Head of caudate nucleus (tissue), 42 donors: ENCODE measurements at places on chromosomes 3 and 15.

GRCh38 chr15:81239190-81239589, 42.5 kb downstream of the IL16 start:
- no peak for DNase-seq

DNA sequence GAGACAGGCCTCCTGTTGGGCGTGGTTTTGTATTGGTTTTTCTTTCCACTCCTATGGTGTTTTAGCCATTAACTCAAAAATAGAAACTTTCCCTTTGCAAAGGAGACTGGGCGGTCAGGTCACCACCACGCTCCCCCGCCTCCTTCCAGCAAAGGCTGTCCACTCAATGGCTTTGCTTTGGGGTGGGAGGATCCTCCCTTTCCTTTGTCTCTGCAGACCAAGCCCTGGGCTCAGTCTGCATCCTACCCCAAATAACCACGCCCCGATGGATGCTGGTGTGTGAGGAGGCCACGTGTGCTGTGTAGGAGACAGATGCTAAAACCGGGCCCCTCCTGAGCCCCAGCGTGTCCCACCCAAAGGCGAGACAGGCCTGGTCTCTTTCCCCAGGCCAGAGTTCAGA, 68.5 kb downstream of the GRIP2 start:
- no peak for DNase-seq

DNA sequence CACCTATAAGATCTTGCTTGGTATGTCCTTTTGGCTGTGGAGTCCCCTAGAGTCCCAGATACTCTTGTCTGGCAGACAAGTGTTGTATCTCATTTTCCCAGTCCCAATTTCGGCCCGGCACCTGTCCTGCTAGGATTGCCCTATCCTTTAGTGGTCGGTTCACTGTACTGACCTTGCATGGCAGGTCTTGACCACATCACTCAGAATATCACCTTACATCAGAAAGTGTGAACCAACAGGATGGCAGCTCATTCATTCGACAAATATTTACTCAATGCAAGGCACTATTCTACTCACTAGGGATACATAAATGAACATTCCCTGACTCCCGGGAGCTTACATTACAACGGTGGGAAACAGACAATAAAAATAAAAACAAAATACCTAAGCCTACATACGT, 5.7 kb upstream of the CCDC80 start:
- no peak for DNase-seq

DNA sequence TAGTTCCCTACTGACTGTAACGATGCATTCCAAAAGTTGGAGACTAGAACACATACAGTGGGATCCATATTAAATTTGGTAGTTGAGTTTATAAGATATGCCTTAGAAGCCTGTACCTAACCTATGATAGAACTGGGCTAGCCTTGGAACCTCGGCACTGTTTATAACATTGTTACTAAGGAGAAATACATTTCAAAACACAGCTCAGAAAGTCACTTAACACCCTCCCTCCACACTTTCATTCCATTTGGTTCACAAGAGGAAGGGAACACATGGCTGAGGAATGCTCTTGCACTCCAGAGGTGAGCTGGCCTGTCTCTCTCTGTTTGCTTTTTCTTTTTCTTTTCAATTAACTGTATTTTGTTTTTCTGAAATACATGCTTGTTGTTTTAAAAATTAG, 48.7 kb upstream of the TSC22D2 start:
- DNase-seq: no peak

- no peak for DNase-seq
Observed at GRCh38 chr3:122952520-122952919, 75.0 kb downstream of the SEMA5B start.

DNA sequence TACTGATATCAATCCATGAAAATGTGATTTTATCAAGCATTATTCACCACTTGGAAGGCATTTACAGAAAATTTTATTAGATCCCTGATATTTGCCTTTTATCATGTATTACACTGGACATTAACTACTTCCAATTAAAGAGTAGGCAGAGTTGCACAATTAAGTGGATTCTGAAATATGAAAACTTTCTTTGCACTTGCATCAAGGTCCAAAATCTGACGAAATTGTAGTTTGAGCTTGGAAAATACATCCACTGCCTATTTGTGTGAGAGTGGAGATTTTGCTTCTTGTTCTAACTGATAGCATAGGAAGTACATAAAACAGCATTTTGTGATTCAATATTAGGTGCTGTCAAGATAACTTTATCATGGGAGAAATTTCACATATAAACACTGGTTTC, 49.6 kb upstream of the SLC12A8 start:
- DNase-seq: no peak

DNA sequence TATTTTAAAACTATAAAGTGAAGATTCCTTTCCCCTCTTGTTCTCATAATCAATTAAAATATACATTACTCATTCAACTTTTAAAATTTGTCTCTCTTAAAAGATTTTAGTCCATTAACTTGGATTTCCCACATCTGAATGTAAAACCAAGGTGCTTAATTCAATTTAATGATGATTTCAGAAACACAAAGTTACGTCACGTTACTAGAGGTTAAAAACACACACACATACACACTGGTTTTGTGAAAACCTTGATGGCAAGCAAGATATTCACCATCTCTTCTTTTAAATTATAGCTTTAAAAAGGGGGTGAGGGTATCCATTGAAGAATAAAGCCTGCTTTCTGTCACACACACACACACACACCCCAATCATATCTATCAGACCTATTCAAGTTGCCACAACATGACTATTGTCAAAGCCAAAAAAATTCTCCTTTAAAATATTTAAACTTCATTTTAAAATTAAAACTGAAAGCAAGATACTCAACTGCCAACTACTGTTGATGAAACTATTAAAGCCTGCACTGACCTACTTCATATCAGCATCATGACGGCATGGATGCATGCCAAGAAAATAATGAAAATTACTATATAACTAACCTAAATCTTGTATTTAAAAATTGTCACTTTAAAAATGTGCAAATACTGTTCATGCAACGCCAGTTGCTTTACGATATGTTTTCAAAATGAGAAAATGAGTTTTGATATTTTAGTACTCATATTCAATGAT, 2.1 kb downstream of the RFX7 start:
- DNase-seq: no peak

- DNase-seq: no peak
Observed at GRCh38 chr3:35653347-35653746, 14.0 kb downstream of the ARPP21 start.

DNA sequence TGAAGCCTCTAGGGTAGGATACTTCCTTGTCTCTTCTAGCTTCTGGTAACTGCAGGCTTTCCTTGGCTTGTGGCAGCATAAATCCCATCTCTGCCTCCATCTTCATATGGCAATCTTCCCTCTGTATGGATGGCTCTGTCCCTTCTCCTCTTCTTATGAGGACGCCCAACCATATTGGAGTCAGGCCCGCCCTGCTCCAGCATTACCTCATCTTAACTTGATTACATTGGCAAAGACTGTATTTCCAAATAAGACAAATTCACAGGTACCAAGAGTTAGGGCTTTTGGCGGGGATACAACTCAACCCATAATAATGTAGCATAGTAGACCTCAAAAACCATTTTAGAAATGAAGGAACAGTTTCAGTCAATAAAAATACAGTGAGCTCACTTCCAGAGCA, 75.4 kb downstream of the BDH1 start:
- DNase-seq: no peak

DNA sequence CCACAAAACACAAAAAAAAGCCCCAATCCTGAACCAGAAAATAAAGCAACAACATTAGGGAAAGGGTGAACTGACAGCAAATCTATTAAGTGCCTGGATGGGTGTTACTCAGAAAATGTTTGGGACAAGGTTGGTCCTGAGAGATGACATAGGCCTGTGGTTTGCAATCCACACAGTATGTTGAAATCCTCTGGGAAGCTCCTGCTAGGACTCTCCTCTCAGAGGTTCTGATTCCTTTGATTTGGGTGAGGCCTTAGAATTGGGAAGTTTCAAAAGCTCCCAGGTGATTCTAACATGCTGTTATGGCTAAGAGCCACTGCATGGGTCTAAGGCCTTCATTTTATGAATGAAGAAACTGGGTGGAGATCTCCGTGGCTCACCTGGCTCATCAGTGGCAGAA, 18.4 kb downstream of the CLDN1 start:
- DNase-seq: no peak

DNA sequence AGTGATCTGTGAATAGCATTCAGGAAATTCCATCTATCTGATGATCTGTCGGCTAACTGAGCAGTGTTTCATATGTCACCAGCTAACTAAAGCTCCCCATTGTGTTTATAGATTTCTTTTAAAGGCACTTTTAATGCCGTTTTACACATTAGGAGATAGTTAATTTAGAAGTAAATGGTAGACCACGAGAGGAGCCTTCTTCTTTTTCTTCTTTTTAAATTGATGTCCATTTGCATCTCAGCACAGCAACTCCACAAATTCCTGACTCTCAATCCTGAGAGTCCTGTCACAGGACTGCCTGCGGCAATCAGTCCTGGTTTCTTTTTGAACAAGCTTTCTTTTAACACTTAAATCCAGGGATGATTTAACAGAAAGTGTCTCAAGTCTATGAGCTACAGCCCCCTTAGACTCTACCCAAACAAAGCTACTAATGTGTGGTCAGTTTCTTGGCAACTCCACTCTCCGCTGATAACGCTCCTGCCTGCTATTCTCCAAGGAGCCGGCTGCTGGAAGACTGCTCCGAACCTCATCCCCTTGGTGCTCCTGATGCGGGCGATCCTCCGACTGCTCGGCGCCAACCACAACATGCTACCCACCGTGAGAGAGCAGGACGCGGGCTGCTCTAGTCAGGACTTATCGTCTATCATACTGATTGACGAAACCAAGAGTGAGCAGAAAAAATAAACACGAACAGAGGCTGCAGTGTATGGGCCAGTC, 421.4 kb downstream of the MECOM start:
- DNase-seq: peak; percentile 24

DNA sequence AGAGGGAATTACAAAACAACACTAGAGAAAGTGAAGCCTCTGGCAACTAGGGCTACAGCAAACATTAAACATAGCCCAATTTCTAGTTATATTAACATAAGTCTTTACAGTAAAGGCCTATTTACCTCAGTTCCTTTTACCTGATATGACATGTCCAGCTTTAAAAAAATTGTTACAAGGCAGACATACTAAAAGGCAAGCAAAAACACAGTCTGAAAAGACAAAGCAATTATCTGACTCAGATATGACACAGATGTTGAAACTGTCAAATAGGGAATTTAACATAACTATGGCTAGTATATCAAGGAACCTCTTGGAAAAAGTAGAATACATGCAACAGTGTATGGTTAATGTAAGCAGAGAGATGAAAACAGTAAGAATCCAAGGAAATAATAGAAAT, 238.6 kb downstream of the RAP2B start:
- DNase-seq: no peak

- DNase-seq: no peak
Observed at GRCh38 chr3:13394363-13394762, 25.8 kb downstream of the NUP210 start.

- DNase-seq: no peak
Observed at GRCh38 chr3:11532931-11533391, 110.8 kb downstream of the VGLL4 start.

DNA sequence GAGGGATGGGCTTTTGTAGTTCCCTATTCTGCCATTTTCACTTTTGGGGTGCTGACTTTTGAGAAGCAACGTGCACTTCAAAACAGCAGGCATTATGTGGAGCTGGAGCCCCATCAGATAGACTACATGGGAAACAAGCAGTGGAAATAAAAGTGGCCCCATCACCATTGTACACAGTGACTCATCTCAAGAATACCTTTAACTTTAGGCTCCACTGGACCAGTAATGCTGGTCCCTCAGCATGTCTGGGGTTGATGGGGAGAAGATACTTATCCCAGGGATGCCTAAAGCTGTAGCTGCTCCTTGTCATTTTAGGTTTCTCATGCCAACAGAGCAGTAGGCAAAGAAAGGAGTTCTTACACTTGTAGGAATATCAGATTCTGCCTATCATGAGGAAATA, 45.0 kb downstream of the LSM3 start:
- no peak for DNase-seq

- DNase-seq: no peak
Observed at GRCh38 chr3:111315930-111316587, 225.9 kb upstream of the CD96 start.

- no peak for DNase-seq
Observed at GRCh38 chr3:79414806-79415205, 353.0 kb downstream of the ROBO1 start.

GRCh38 chr15:26598704-26599103, 174.2 kb downstream of the GABRB3 start:
- no peak for DNase-seq

DNA sequence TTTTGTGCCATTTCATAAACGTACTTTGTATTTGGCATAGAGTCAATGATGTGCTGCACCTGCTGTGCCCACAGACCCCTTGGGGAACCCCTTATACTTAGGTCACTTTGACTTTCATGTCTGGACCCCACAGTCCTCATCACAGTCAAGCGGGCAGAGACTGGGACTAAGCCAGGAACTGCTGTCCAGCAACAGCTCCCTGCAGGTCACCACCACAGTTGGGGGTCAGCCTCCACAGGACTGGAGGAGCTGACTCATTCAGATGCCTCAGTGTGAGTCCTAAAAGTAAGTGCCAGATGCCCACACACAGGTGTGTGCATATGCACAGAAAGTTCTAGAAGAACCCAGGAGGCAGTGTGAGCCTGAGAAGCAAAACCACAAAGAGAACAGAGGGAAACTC, 339.8 kb downstream of the GABRB3 start:
- no peak for DNase-seq

GRCh38 chr3:126287171-126287535, 70.1 kb downstream of the KLF15 start:
- DNase-seq: no peak

DNA sequence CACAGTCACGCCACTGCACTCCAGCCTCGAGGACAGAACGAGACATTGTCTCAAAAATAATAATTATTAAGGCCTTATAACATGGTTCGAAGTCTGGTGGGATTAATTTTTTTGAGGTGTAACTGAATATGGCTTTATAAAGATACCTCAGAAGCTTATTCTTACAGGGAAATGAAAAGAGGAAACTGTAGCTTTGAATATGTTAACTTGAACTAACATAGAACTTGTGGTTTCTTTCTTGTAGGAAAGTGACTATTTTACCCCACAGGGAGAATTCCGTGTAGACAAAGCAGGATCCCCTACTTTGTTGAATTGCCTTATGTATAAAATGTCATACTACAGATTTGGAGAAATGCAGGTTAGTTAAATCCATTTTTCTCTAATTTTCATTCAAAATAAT, 96.3 kb downstream of the STT3B start:
- no peak for DNase-seq

GRCh38 chr3:192351441-192351840, 375.9 kb downstream of the FGF12 start:
- no peak for DNase-seq

- DNase-seq: no peak
Observed at GRCh38 chr3:159761369-159761768, 227.3 kb upstream of the IL12A start.

- DNase-seq: no peak
Observed at GRCh38 chr3:39096775-39097174, 10.7 kb downstream of the GORASP1 start.

DNA sequence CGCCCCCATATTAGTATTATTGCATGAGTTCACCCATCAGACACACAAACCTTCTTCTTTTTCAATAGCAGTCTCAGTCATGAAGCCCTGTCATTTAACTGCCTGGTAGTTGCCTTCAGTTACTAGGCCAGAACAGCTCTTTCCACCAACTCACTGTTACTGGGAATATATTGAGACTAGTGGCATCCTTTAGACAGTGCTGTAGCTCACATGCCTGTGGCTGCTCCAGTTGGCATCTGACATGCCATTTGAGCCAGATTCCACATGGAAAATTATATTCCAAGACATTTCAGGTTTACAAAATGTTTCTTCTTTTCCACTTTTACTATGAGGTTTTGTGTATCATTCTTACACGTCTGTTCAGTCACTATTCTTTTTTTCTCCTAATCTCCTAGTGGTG, 146.1 kb downstream of the GHSR start:
- no peak for DNase-seq

GRCh38 chr15:74821091-74821789, 5.2 kb upstream of the CPLX3 start:
- no peak for DNase-seq
